M059J (cell line): ENCODE measurements at places on chromosomes 13 and 19. TPM values are rescaled to one million over a fixed set of nuclear protein-coding genes. Genes with fewer than 3 reads are reported as not detected.
A peak's percentile ranks its signal among the peaks of the same experiment; 100 is the strongest.

DNA sequence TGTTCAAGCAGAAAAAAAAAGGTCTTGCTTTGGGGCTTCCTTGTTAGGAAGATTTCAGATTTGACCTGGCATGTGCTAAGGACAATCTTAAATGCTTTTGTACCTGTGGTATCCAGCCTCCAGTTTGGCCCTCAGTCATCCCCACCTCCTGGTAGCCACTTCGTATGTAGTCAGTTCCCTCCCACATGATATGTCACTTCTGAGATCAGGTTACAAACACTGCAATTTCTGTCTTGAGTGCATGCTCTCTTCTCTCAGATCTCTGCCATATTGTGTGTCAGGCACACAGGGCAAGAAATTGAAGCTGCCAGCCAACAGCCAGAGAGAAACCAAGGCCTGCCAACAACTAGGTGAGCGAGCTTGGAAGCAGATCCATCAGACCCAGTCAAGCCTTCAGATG, 60.3 kb upstream of the STARD13 start:
- peak; percentile 5 for DNase-seq

GRCh38 chr13:41199079-41199478, 4.7 kb upstream of the KBTBD7 start:
- DNase-seq = no peak

- no peak for DNase-seq
Measured at GRCh38 chr13:111960152-111960772, 106.7 kb upstream of the SOX1 start.

DNA sequence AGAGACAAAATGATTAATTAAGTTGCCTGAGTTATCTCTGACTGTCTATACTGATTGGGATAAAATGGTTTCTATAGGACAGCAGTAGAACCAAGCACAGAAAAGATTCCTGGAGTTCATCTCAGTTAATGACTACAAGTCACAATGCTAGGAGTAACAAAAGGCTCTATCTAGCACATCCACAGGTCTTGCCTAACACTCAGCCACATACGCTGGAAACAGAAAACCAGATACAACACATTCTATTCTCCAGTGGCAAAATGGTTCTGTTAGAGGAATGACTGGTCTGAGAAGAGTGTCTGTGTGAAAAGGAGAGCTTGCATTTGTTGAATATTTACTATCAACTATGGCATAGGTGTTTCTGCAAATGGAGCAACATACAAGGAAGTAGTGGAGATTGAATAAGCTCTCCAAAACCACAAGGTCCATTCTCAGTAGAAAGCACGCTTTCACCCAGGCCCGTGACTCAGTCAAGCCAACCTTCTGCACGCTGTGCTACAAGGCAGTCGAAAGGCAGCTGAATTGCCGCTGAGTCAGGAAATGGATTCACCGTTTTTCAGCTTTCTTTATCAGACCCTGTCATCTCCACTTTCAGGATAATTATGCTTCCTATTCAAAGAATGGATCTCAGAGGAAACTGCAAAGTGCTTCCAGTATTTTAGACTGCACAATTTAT, 761.5 kb downstream of the EFNB2 start:
- DNase-seq = peak; percentile 93

GRCh38 chr13:89565476-89566100, 1781.9 kb upstream of the MIR17HG start:
- DNase-seq = no peak

- peak; percentile 68 for DNase-seq
Measured at GRCh38 chr19:50646074-50646807, 3.0 kb upstream of the C19orf81 start.

DNA sequence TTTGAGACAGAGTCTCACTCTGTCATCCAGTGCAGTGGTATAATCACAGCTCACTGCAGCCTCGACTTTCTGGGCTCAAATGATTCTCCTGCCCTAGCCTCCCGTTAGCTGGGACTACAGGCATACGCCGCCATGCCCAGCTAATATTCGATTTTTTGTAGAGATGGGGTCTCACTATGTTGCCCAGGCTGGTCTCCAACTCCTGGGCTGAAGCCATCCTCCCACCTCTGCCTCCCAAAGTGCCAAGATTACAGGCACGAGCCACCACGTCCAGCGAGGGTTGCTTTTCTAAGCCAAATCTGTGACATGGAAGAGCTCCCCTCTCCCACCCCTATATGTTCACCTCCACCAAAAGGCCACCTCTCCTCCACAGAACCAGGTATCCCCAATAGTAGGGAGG, 10.9 kb upstream of the ATF5 start:
- no peak for DNase-seq

- DNase-seq = no peak
Measured at GRCh38 chr19:45423033-45423588, 606 bp downstream of the ERCC1 start.

- DNase-seq = peak; percentile 60
Measured at GRCh38 chr19:49362048-49362928, at the start of gene TEAD2. TEAD2 (minus strand) TSS chr19:49362416; CDS start chr19:49360075, 2,341 bp downstream.

GRCh38 chr13:87094646-87095045, 576.5 kb upstream of the SLITRK5 start:
- DNase-seq = no peak

DNA sequence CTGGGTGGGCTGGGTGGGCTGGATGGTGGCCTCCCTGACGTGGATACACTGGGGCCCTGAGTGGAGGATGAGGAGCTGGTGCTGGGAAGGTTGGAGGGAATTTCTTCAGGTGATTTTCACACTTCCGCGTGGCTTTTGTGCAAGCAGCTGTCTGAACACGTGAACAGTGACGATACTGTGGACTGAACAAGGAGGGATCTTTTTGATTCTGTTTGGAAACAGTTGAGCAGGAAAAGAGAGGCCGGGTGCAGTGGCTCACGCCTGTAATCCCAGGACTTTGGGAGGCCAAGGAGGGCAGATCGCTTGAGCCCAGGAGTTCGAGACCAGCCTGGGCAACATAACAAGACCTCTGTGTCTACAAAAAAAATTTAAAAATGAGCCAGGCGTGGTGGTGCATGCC, 9.1 kb upstream of the GTF2F1 start:
- DNase-seq = no peak

DNA sequence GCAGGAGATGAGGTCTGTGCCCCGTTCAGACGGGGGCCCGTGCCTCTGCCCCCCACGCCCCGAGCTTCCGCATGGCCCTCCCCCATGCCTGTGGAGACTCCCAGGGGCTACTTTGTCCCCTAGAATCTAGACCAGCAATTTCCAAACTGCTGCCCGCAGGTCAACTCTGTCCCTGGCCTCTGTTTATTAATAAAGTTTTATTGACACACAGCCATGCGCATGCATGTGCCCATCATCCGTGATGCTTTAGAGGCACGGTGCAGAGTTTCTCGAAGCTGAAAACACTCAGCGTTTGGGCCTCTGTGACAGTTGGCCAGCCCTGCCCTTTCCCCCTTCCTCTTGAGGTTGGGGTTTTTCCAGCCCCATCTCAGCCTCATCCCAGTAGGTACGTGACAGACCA, 140.0 kb downstream of the KDM4B start:
- DNase-seq = no peak

DNA sequence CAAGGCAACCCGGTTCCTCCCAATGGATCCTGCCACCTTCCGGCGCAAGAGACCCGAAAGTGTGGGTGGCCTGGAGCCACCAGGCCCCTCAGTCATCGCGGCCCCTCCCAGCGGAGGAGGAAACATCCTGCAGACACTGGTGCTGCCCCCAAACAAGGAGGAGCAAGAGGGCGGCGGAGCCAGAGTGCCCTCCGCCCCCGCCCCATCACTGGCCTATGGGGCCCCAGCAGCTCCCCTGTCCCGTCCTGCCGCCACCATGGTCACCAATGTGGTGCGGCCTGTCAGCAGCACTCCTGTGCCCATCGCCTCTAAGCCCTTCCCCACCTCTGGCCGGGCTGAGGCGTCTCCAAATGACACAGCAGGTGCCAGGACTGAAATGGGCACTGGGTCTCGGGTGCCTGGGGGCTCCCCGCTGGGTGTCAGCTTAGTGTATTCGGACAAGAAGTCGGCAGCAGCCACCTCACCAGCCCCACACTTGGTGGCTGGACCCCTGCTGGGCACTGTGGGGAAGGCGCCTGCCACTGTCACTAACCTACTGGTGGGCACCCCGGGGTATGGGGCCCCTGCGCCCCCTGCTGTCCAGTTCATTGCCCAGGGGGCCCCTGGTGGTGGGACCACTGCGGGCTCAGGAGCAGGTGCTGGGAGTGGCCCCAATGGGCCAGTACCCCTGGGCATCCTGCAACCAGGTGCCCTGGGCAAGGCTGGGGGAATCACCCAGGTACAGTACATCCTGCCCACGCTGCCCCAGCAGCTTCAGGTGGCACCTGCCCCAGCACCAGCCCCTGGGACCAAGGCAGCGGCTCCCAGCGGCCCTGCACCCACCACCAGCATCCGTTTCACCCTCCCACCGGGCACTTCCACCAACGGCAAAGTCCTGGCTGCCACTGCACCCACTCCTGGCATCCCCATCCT, 11.2 kb upstream of the PRR19 start:
- no peak for DNase-seq

- DNase-seq = no peak
Measured at GRCh38 chr13:35046587-35046986, 104.5 kb downstream of the NBEA start.

- no peak for DNase-seq
Measured at GRCh38 chr19:12769689-12770088, 5.7 kb downstream of the HOOK2 start.

GRCh38 chr13:108690726-108691125, 61.3 kb downstream of the MYO16 start:
- DNase-seq = no peak

GRCh38 chr19:3097442-3097871, 3.3 kb downstream of the GNA11 start:
- no peak for DNase-seq

DNA sequence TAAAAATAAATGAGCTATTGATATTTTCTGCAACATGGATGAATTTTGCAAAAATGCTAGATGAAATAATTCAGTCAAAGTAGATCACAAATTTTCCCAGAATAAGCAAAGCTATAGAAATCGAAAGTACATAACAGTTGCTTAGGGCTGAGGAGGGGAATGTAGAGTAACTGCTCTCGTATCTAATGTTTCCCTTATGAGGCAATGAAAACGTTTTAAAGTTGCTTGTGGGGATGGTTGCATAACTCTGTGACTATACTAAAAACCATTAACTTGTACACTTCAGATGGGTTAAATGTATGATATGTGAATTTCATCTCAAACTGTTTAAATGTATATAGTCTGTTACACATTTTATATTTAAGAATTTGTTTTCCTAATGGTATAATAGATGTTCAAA, 231.7 kb downstream of the GGACT start:
- DNase-seq = no peak

GRCh38 chr19:57830071-57830602, at the start of gene ZNF587B:
ZNF587B (plus strand) TSS chr19:57830299; CDS start chr19:57830529, 230 bp downstream.
- peak; percentile 25 for DNase-seq

DNA sequence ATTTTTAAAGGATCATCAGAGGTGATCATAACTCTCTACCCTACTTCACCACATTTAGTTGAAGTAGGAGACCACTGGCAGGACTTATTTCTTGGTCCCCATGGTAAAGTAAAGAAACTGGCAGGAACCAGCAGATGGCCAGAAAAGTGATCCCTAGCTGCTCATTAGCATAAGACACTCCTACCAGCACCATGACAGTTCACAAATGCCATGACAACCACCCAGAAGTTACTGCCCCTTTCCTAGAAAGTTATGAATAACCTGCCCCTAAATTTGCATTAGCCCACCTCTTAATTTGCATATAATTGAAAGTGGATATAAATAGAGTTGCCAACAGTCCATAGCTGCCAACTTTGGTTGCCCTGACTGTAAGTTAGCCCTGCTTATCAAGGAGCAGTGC, 18.4 kb upstream of the RUBCNL start:
- no peak for DNase-seq

- DNase-seq = no peak
Measured at GRCh38 chr13:99446242-99446641, 55.0 kb upstream of the TM9SF2 start.

DNA sequence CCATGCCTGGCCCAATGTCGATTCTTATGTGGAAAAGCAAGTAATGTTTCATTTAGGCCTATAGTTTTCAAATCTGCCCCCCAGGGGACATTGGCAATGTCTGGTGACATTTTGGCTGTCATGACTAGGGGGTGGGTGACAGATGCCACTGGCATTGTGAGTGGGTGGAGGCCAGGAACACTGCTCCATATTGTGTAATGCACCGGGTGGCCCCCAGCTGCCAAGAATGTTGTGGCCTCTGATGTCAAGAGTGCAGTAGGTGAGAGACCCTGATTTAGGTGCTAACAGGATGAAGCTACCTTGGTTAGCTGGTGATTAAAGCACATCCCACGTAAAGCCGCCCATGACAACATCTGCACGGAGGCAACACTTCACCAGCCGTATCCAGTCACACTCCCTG, 10.8 kb downstream of the C19orf44 start:
- no peak for DNase-seq

DNA sequence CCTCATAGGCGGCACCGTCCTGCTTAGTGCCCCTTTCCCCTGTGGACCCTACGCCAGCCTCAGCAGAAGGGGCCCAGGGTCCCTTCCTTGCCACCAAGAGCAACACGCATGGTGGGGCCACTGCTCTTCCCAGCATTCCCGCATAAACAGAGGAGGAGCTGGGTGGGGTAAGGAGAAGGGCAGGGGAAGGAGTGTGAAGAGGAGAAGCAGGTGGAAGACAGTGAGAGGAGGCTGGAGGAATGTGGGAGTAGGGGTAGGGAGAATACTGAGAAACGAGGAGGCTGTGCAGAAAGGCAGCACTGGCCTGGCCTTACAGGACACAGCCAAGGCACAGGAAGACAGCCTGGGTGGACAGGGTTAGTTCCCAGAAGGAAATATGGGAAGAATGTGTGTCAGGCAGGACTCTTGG, 43.9 kb downstream of the ZNF331 start:
- DNase-seq = no peak

DNA sequence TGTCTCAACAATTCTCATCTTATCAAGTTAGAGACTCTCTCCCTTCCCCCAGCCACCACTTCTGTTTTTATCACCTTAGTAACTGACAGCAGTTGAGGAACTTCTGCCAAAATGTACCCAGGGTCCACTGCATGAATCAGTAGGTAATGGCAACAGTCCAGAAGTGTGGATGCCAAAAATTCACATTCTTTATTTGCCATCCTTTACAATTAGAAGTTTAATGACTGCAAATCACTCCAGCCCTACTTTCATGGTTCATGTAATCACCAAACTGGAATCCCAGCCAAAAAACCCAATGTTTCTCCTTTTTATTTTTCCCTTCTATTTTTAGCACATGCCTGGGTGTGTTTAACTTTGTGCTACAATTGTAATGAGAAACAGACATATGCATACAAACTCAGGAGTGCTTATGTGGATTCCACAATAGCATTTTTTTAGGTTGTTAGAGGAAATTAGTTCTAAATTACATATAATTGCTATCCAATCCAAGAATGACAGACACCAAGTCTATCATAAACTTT, 243.5 kb downstream of the RGCC start:
- peak; percentile 90 for DNase-seq

DNA sequence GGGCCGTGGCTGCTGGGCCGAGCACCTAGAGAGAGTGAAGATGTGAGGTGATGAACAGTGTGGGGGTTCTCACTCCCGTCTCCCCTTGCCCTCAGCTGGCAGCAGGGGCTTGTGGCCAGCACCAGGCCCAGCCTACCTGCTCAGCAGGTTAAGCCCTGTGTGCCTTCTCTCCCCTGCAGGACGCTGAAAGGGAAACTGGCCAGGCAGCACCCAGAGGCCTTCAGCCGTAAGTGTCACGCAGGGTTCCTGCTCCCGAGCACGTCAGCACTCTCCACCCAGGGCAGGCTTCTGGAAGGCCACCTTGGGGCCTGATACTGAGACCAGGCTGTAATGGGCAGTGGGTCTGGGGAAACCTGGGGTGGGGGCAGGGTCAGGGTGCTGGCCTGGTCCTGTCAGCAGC, 4.7 kb upstream of the UBA52 start:
- DNase-seq = no peak

Gene IGFL2
- total RNA-seq = not detected in 2 replicates

Gene VSTM2B
- not detected in 2 replicates for total RNA-seq

Gene SIGLEC9
- 0.27 TPM in 1 of 2 replicates, not detected in the other for total RNA-seq

Gene CRX
- total RNA-seq = not detected in 2 replicates

Gene ZNF460
- total RNA-seq = 27.9 and 36.7 TPM in 2 replicates

Gene ANKLE1
- total RNA-seq = 0.69 and 0.71 TPM in 2 replicates
